ENCODE measurements at places on chromosomes 7 and 10.

DNA sequence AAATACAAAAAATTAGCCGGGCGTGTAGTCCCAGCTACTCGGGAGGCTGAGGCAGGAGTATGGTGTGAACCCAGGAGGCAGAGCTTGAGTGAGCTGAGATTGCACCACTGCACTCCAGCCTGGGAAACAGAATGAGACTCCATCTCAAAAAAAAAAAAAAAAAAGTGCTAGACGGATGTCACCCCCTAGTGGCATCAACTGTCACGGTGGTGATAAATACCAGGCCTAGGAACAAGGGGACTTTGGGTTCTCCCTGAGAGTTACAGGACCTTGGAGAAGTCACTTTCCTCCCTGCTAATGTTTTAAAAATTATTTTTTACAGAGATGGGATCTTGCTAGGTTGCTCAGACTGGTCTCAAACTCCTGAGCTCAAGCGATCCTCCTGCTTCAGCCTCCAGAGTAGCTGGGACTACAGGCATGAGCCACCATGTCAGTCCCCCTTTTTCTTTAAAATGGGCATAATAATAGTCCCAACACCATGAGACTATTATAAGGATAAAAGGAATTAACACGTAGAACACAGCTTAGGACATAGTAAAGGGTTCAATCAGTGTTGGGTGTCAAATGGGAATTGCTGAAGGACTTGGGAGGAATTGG is 2.6 kb upstream of the TMEM130 start:
- no peak for DNase-seq

DNA sequence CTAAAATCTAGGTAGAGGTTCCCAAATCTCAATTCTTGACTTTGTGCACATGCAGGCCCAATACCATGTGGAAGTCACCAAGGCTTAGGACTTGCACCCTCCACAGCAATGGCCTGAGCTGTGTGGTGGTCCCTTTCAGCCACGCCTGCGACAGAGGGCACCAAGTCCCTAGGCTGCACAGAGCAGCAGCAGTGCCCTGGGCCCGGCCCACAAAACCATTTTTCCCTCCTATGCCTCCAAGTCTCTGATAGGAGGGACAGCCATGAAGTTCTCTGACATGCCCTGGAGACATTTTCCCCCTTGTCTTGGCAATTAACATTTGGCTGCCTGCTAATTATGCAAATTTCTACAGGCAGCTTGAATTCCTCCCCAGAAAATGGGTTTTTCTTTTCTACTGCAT is 375.5 kb downstream of the SORCS1 start:
- no peak for DNase-seq

GRCh38 chr7:88307823-88308222 is 1.1 kb upstream of the STEAP4 start:
- no peak for DNase-seq

- no peak for DNase-seq
Measured at GRCh38 chr10:58017719-58018367, 249.9 kb downstream of the IPMK start.

DNA sequence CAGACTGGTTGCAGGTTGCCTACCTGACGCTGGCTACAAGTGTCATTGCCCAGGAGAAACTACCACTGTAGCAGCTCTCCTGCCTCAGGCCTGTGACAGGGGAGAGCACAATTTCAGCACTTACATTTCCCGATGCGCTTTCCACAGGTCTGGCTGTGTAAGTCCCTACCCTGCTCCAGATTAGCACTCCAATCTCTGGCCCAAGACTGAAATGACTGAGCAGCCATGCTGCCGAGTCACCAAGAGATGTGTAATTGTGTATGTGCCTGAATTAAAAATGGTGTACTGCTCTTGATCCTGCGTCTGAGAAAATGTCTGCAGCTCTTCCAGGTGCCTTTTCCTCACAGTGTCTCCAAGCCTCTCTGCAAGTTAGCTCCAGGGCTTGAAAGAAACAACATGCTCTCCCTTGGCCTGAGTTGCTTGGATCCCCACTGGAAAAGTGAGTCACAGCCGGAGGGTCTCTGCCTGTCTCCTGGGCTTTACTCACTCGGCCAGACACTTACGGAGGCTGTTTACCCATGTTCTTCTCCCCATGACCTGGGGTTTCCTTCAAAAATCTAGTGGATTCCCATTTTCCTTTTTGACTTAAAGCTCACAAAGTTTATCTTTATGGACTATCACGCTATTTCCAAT is 1001.7 kb upstream of the KCND2 start:
- no peak for DNase-seq

- DNase-seq, result no peak
Measured at GRCh38 chr7:80830010-80830409, 88.8 kb downstream of the SEMA3C start.

DNA sequence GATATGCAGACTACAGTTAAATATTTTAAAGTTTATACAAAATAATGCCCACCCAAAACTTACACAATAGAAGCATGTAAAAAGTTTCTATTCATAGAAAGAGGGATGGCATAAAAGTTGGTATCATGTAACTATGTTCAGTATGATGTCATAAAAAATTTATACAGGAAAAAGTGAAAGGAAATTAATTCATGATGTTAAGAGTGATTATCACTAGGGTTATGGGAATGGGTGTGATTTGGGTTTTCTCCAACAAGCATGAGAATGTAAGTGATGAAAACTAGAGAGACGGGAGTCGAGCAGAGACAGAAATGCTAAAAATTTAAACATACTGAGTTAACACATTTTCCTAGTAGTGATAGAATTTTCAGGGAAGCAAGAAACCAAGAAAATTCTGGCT is 52.7 kb downstream of the GDI2 start:
- DNase-seq, result no peak

DNA sequence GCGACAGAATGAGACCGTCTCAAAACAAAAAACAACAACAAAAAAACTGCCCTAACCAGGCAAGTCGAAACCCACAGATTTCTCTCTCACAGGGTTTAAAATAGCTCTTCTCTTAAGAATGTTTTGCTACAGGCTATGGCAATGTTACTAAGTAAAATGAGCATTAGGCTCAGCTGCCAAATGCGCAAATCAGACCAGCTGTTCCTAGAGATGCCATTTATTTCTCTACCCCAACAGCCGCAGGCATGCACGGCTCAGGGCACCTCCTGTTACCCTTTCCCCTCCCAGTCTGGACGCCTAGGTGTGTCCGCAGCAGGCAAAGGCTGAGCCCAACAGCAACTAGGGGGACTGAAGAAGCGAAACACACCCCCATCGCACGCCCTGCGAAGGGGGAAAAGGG is 168.3 kb upstream of the MBL2 start:
- no peak for DNase-seq

- DNase-seq, result no peak
Measured at GRCh38 chr7:103560136-103560535, 114.1 kb upstream of the SLC26A5 start.

GRCh38 chr7:155831807-155832524 is 19.7 kb upstream of the SHH start:
- no peak for DNase-seq

DNA sequence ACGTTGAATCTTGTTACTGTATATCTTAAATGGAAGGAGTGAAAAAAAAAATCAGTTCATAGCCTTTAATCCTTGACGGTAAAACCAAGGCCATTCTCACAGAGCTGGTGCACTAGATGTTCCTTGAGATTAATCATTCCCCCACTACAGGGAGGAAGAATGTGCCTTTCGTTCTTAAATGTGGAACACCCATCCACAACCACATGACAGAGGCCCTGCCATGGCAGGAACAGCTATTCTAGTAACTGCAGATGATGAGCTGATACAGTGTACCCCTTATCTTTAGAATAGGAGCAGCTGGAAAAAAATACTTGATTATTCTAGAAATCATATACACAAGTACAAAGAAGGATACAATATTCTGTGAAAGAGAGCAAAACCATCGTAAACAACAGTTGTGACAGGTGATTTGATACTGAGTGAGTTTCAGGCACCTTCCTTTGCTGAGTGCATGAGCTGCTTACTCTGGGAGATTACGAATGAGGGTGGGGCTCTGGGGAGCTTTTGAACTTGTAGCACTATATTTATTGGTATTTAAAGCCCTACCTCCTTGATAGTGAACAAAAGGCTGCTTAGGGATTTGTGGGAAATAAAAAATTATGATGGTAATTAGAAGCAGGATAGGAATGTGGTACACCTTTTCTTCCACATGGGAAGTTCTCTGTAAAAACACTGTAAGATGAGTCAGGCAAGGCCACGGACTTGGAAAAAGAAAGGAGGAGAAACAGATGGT is 244.4 kb upstream of the SLC26A5 start:
- no peak for DNase-seq
